ENCODE measurements at places on chromosomes 6 and 20. TPM values are rescaled to one million over a fixed set of nuclear protein-coding genes. Genes with fewer than 3 reads are reported as not detected.

Gene HM13
- 94.1 TPM for total RNA-seq

Gene TMEM200A
- total RNA-seq: 27.1 TPM

Gene DPPA5
- not detected for total RNA-seq

Gene PREX1
- 26.0 TPM for total RNA-seq

Gene LST1
- not detected for total RNA-seq

Gene DYNLRB1
- 64.6 TPM for total RNA-seq

Gene TDRD6
- 0.12 TPM for total RNA-seq

Gene OPRM1
- not detected for total RNA-seq

Gene OPN5
- total RNA-seq: not detected

Gene DYNLT2
- total RNA-seq: 0.61 TPM

Gene CENPW
- 1.6 TPM for total RNA-seq

Gene NMBR
- not detected for total RNA-seq

Gene ENPP3
- total RNA-seq: 0.12 TPM

Gene NCOA5
- 27.7 TPM for total RNA-seq

Gene SSTR4
- 0.16 TPM for total RNA-seq

Gene NEU1
- total RNA-seq: 74.3 TPM

Gene ZBTB12
- total RNA-seq: 2.3 TPM

Gene LY6G6D
- total RNA-seq: not detected

Gene PHACTR1
- 9.7 TPM for total RNA-seq
